ENCODE measurements at places on chromosomes 6 and 20. TPM values are rescaled to one million over a fixed set of nuclear protein-coding genes. Genes with fewer than 3 reads are reported as not detected.

The BIRC7 gene
- not detected for total RNA-seq

The OPN5 gene
- not detected for total RNA-seq

The STK4 gene
- total RNA-seq: 37.6 TPM

GRCh38 chr20:17108896-17109295 lies 117.9 kb upstream of the PCSK2 start:
- no peaks in the 10 kb centered on the region for H3K4me1 ChIP-seq
- no peaks in the 10 kb centered on the region for H3K27me3 ChIP-seq
- no peaks in the 10 kb centered on the region for H3K36me3 ChIP-seq
- no peak overlapping the region for H3K27ac ChIP-seq
- H3K4me3 ChIP-seq: no peak overlapping the region

DNA sequence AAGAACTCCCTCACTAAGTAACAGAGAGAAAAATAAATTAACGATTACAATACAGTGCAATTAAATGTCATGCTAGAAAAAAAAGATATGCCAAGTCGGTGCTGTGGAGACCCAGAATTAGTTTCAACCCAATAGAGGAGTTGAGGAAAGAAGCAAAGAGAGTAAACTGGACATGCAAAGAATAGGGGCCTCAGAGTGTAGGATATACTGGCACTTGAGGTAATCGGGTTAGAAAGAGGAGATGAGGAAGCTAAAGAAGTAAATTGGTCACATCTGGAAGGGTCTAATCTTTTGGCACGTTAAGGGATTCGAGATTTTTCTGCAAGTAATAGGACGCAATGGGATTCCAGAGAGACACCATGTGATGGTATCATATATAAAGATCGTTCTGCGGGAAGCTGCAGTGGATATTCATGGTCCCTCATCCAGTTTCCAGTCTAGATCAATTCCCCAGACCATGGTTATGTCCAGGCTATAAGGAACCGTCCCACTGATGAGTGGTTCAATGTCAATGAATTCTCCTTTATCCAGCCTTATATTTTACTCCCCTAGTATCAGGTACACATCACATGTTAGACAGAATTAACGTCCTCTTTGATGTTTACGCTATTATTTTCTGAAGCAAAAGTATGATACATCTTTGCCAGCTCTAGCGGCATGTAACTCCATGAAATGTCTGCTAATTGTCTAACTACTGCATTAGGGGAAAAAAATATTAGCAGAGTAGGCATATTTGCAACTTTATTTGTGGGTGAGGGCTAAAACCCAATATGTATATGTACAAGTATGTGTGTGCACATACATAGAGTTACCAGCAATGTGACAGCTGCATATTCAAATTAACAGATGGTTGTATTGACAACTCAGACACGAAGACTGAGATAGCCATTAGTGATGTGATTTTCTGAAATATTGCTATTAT lies 1.1 kb upstream of the TBC1D32 start:
- H3K27me3 ChIP-seq: no peaks in the 10 kb centered on the region
- peak overlapping the region; percentile 95 for H3K4me3 ChIP-seq
- no peak for DNase-seq

DNA sequence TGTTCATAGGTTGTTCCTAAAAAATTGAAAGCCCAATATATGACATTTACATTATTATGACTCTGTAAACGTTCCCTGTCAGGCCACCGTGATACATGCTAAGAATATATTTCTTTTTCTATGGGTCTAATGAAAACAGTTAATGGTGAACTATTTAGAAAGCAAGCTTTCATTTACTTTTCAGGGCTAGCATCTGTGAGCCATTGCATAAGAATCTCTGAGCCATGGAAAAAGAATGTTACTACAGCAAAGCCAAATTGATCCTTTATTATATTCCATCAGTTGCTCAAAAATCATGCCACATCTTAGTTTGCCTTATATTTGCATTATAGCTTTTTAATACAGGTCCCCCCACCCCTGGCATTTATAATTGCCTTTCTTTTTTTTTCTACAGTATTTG lies 275.5 kb downstream of the ZFAND3 start:
- H3K36me3 ChIP-seq: peaks cover 5% of the 10 kb centered on the region
- H3K27me3 ChIP-seq: no peaks in the 10 kb centered on the region
- peak overlapping the region; percentile 73 for H3K27ac ChIP-seq
